Fibroblast of skin of abdomen (primary cell): ENCODE measurements at places on chromosomes 5 and 9.

- no peak for DNase-seq
Measured at GRCh38 chr5:152332716-152333460, 72.2 kb downstream of the NMUR2 start.

GRCh38 chr5:36363101-36363500, 61.4 kb upstream of the RANBP3L start:
- peak; percentile 95 for DNase-seq

- DNase-seq = no peak
Measured at GRCh38 chr9:133677126-133678010, 41.2 kb downstream of the DBH start.

- no peak for DNase-seq
Measured at GRCh38 chr9:99350461-99350860, 128.4 kb downstream of the SEC61B start.

DNA sequence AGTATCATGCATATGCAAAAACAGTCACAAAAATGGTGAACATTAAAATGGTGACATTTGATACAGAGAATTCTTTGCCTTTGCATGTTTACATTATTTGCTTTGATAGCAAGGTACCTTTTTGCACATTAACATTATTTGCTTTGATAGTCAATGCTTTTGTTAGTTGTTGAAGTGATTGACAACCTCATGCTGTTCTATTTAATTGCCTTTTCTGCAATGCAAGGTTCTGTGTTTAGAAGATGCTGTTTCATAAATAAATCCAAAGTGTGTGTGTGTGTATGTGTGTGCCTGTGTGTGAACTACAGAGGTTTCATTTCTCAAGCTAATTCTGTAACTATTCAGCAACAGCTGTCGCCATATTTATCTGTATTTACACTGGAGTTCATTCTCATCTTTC, 668.7 kb downstream of the NR2F1-AS1 start:
- DNase-seq = no peak

GRCh38 chr9:109771087-109771486, 8.9 kb upstream of the PALM2AKAP2 start:
- peak; percentile 99 for DNase-seq

DNA sequence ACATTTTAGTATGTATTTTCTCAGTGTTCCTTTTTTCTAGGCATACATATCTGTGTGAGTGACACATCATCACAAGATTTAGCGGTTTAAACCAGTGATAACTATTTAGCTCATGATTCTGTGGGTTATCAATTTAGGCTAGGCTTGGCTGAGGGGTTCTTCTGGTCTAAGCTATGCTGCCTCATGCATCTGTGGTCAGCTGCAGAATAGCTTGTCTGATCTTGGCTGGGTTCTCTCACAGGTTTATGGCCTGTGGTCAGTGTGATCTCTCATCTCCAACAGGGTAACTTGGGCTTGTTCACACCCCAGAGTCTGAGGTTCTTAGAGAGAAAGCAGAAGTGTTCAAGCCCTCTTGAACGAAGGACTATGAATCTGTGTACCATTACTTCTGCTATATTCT, 363.3 kb downstream of the KDM4C start:
- no peak for DNase-seq

DNA sequence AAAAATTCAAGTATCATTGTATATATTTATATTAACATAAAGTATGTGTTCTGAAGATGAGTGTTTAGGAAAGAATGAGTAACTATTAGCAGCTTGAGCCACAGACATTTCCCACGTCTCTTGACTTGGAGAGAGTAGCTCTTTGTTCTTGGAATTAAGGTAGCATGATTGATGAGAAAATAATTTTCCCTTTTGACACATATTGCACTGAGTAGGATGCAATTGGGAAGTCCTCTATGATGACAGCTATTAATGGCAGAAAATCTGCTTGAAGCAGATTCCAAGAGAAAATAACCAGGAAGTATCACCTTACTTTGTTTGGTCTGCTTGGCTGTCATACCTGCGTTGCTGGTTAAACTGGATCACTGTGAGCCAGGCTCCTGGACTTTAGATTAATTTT, 204.8 kb downstream of the TLE4 start:
- DNase-seq = peak; percentile 62

- no peak for DNase-seq
Measured at GRCh38 chr5:65037831-65038815, 269.4 kb downstream of the CWC27 start.

DNA sequence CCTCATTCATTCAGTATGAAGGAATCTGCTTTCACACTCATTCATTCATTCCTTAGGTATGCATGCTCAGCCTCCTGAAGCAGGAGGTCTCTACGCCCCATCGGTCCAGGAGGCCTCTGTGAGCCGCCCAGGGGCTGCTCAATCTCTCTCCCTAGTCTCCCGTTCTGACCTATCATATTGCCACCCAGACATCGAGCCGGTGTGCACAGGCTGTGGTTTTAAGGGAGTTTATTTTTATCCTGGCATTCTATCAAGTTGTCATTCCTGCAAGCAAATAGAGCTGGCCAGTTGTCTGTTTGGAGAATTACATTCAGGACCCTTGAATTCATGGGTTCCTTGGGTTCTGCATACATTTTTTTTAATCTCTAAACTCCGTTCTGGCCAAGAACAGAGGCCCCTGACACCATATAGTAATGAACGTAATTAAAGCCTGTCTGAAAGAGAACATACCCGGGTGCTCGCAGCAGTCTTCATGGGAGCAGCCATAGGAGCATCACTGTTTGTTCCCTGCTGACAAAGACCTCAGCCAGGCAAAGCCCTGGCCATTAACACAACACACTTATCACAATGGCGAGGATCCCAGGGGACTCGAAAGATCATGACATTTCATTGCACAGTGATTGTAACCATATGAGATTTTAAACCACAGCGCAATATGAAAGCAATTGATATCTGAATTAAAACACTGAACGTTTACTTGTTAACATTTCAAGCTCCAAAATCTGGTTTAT, 80.9 kb downstream of the ADAMTS16 start:
- DNase-seq = no peak

DNA sequence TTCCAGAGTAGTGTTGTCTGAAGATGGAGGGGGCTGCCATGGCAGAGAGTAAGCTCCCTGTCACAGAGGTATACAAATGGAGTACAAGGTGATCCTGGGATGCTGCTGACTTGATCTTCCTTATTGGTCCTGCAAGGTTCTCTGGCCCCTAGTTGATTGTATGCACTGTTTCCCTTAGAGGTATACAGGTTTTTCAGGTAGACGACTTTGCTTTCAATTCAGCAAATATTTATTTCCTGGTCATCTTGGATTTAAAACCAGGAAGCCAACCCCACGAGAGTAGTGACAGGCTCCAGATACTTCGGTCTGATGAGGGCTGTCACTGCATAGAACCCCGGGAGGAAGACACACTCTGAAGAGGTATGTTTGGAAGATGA, 16.5 kb upstream of the TRIM14 start:
- DNase-seq = no peak

GRCh38 chr5:84885485-84886258, 501.0 kb upstream of the EDIL3 start:
- peak; percentile 38 for DNase-seq

- DNase-seq = no peak
Measured at GRCh38 chr5:148799737-148800527, 26.5 kb upstream of the ADRB2 start.

DNA sequence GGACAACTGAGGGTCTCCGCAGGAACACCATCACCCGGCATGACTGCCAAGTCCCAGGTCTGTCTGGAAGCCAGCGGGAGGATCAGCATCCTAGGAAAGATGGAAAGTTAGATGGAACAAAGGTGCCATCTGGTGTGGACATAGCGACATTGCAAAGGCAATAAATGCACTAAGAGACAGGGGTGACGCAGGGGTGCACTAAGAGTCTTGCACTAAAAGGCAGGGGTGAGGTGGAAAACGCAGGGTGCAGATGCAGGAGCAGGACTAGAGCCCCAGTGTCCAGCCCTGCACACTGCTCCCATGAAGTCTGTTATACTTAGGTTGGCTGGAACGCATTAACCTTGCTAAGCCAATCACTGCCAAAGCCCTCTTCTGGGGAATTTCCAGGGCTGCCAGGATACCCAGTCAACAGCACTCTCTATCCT, 15.5 kb downstream of the ATOX1 start:
- peak; percentile 76 for DNase-seq

DNA sequence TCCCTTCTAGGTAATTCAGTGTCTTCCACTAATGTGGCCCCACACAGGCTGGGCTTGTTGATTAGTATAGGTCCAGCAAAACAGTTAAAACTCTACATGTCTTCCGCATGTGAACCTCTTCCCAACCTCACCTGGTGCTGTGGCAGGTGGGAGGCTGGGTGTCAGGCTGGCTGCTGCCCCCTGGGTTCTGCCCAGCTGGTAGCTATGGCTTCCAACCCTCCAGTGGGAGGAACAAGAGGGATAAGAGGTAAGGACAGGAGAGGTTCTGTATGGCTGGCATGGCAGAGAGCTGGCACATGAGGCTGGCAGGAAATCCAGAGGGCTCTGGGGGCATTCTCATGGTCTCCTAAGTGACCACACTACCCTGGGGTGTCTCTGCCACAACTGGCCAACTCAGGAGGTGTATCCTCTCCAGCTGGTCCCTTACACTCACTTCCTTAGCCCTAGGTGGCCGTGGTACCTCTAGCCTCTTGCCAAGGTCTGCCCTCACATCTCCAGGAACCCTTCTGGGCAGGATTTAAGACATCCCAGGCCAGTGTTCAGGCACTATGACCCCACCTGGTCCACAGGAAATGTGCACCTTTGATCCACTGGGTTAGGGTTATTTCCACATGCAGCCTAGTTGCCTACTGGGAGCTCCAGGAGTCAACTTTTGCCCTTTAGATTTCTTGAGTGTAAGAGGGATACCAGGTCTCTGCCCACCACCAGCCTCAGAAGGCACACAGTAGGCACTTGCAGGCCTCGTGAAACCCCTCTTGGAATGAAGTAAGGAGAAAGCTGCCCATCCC, 41.7 kb downstream of the AHRR start:
- no peak for DNase-seq

DNA sequence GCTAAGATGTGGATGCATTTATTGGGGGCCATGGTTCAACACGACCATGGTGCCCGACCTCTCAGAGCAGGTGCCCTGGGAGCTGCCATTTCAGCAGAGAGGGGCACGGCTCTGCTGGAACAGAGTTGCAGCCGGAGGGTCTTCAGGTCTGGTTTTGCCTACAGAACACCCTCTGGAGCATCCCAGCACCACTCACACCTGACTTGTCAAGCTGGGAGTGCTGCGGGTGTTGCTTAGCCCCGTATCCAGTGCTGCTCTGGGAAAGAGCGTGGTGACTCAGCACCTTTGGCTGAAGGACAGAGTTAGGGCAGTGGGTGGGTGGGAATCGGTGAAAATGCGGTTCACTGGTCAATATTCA, 36.5 kb upstream of the IRX4 start:
- DNase-seq = no peak

DNA sequence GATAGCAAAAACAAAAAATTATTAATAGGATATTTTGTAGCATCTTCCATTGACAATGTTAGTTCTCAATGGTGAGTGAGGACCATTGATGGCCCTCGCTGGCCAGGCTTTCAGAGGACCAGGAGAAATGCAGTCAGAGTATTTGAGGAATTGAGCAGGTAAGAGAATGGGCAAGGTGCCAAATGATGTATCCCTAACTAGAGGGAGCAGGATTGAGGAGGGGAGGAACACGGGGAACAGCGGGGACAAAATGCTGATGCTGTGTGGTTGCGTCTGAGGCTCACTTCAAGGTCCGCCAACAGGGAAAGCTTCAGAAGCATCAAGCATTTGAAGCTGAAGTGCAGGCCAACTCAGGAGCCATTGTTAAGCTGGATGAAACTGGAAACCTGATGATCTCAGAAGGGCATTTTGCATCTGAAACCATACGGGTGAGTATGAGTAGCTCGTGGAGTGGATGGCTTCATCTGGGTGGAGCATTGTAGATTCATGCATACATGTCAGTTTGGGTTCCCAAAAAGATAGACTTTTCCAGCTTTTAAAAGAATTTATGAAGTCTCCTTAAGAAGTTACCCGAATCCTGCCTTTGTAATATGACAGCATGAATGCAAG, 16.2 kb downstream of the SPTAN1 start:
- no peak for DNase-seq

GRCh38 chr9:105232207-105232606, 12.2 kb upstream of the SLC44A1 start:
- peak; percentile 53 for DNase-seq

- DNase-seq = no peak
Measured at GRCh38 chr5:172370237-172370640, 84.1 kb downstream of the SH3PXD2B start.

- DNase-seq = no peak
Measured at GRCh38 chr5:149129181-149129580, 12.1 kb upstream of the ABLIM3 start.

DNA sequence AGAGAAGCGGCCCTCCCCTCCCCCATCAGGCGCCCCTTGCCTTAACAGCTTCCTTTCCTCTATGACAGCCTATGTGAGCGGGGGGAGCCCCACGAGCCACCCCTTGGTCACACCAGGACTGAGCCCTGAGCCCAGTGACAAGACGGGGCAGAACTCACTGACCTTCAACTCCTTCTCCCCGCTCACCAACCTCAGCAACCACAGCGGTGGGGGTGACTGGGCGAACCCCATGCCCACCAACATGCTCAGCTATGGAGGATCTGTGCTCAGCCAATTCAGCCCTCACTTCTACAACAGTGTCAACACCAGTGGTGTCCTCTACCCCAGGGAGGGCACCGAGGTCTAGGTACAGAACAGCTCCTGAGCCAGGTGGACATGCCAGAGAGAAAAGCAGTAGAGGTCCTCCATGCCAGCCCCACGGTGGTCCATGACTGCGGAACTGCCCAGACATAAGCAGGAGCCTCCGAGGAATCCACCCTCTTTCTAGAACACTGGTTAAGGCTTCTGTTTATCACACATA, 2.6 kb downstream of the FOXI1 start:
- DNase-seq = no peak

DNA sequence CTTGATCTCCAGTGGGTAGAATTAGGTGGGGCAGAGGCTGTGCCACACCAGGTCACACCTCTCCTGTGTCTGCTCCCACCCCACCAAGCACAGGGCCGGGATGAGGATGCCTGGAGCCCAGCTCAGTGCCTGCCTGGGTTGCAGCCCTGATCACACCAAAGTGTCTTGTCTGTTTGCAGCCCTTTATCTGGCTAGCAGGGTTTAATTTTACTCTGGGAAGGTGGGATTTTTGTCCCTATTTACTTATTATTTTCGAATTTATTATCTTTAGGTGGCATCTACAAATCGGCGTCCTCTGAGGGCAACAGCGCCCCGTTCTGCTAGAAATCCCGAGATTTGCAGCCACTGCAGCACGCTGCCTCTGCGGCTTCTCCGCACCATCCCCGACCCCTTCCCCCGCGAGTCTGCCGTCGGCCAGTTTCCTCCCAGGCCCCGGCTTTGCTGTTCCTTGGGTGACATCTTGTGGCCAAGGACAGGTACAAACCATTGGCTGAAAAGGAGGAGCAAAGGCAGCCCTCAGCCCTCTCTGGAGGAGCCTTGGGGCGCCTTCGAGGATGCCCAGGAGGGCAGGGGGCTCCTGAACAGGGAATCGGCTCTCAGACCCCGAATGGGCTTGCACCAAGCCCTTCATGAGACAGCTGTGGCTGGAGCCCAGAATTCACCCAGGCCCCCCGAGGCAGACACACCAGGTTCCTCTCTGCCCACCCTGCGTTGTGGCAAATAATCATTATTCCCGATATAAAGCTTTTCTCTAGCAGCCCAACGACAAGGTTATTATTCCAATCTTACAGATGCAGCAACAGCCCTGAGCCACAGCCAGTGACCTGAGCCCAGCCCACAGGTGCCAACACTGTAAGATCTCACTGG, 113.0 kb downstream of the GAPVD1 start:
- DNase-seq = peak; percentile 77
